ENCODE measurements at places on chromosomes 4 and X.

GRCh38 chr4:83771113-83771705, 235.3 kb downstream of the GPAT3 start:
- no peak for DNase-seq

- DNase-seq = no peak
Observed at GRCh38 chr4:39620551-39621313, 17.9 kb downstream of the SMIM14 start.

- DNase-seq = no peak
Observed at GRCh38 chrX:17655211-17656034, 81.9 kb upstream of the SCML1 start.

DNA sequence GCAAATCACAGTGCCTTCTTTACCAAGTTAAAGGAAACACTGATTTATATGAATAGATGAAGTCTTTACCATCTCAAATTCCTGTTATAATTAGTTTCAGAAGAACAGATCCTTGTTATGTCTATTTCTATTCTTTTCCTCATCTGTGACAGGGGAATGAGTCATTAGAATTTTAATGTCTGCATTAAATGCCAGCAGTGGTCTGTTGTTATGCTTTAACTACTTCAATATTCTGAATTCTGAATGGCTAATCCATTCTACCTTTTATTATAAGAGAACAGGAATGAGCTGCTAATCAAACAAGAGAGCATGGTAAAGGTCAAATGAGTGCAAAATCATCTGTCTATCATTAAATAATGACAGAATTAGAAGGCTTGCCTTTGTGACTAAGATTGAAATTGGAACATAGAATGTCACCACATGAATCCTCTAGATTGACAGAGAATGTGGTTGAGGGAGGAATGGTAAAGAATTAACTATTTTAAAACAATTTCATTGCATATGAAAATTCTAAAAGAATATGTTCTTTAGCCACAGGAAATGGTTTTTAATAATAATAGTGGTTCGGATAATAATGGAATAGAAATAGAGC, 935.5 kb downstream of the ADGRL3 start:
- no peak for DNase-seq

DNA sequence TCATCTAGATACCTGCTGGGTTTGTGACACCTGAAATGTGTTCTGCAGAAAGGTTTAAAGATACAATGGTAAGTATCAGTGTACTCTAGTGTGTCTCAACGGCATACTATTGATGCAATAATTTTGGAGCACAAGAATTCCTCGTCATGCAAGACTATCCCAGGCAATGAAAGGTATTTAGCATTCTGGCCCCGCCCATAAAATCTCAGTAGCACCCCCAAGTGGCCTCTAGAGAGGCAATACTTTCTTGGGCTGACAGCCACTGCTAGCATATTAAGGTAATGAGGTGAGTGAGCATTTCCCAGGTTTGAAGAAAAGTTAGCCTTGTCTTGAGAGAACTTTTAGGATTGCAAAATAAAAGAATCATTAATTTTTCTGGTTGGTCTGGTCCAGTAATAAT, 24.0 kb downstream of the TAB3 start:
- DNase-seq = no peak

DNA sequence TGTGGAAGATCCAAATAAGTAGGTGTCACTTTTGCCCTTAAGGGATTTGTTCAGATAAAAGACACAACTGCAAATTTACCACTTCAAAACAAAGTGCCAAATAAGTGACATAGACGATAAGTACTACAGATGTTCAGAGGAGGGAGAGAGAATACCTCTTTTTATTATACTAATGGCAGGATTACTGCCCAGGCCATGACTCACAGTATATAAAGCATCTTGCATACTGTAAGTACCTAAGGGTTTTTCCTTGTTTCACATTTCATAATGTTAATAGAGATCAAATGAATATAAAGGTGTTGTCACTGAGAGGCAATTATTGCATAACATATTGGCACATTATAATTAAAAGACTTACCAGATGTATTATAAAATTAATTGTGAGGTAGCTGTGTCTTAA, 46.4 kb downstream of the PTPN13 start:
- DNase-seq = no peak

- no peak for DNase-seq
Observed at GRCh38 chr4:52876069-52876468, 14.0 kb downstream of the RASL11B start.

- DNase-seq = no peak
Observed at GRCh38 chrX:32642283-32642682, 569.1 kb downstream of the DMD start.

DNA sequence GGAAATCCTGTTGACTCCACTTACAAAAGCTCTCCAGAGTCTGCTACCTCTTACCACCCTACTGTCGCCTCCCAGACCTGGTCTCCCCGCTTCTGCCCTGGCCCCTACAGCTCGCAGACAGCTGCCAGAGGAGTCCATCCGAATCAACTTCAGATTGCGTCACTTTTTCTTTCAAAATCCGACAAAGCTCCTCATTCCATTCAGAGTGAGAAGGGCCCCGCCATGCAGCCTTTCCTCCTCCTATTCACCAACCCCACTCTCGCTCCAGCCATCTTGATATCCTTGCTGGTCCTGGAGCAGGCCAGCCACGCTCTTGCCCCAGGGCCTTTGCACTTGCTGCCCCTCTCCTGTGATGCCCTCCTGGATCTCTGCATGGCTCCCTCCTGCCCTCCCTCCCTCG, 5.2 kb upstream of the OPN1LW start:
- DNase-seq = no peak

- DNase-seq = no peak
Observed at GRCh38 chr4:105587841-105588240, 35.4 kb downstream of the ARHGEF38 start.

Measured in activated T-helper 9 cell treated with anti-CD3 and anti-CD28 coated beads, Interleukin-2, amount 50 U/mL, for 16 hours (primary cell).